ENCODE measurements at places on chromosomes 13 and 19.

DNA sequence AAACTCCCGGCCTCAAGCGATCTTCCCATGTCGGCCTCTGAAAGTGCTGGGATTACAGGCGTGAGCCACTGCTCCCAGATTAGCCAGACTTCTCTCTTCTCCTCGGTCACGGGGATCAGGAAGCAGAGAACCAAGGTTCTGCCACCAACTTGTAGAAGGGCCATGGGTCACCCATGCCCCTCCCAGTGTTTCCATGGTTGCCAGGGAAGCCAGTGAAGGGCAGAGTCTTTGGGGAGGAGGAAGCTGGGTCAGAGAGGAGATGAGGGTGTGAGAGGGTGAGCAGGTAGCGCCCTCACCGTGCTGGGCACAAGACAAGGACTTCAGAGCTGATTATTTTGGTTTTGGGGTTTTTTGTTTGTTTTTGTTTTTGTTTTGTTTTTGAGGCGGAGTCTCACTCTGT is 77.1 kb downstream of the GNG7 start:
- DNase-seq = peak; percentile 43

DNA sequence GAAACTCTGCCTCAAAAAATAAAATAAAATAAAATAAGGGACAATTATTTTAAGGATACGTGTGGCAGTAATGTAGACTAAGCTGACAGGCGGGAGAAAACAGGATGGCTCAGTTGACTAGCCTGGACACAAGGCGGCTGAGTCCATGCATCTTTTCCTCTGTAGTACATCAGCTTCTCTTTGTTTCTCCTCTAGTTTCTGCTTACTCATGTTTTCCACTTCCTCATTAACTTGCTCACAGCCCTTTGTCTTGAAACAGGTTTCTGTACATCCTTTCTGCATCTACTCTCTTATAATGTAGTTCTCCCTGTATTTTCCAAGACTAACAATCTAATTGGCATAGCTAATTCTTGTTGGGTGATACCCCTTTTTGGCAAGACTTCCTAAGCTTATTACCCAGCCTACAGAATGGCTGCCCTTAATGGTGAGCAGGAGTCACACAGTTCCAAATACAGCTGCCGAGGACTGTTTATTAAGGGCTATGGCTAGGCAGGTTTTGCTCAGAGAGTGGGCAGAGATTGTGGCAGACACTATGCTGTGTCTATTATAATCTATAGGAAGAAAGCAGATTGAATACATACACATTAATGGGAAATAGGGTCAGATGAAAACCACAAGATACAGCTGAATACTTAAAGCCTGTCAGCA is 58.7 kb upstream of the KLF5 start:
- peak; percentile 53 for DNase-seq

DNA sequence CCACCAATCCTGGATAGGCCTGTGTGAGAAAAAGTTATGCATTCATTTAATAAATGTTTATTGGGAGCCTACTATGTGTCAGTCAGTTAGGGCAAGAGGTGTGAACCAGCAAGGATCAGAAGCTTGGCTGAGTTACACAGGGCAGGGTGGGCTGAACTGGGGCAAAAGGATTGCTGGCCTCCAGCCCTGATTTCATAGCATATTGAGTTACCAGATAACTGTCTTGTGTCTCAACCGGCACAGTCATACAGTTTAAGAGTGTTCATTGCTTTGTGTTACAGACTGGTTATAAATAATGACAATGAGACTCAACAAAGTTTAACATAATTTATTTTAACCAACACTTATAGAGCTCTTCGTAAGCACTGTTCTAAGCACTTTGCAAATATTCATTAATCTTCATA is 253.8 kb downstream of the DLEU7 start:
- DNase-seq = peak; percentile 78

GRCh38 chr13:41864658-41865057 is 96.3 kb downstream of the VWA8 start:
- DNase-seq = no peak

GRCh38 chr13:28355046-28355821 is 139.7 kb downstream of the FLT1 start:
- no peak for DNase-seq

DNA sequence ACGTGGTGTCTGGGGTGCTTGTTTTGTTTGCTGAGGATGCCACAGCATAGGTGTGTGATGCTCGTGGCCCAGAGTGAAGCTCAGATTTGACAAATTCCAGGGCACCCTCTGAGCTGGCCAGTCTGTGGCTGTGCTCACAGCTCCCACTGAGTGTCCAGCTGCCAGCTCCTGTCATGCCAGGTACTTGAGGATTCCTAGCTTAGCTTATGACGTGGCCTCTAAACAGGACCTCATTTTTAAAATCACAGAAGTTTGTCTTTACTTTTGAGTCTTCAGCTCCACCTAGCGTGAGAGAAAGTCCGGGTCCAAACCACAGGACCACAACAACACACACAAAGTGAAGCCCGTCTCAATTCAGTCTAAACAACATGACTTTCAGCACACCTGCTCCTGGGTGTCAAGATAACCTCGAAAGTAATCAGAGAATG is 117.3 kb downstream of the RAB20 start:
- no peak for DNase-seq

- DNase-seq = no peak
Observed at GRCh38 chr13:41512441-41512840, 55.1 kb downstream of the RGCC start.

GRCh38 chr19:31501427-31502195 is 152.4 kb upstream of the TSHZ3 start:
- DNase-seq = no peak

GRCh38 chr13:25701304-25701703 is 329.5 kb downstream of the ATP8A2 start:
- peak; percentile 13 for DNase-seq

GRCh38 chr19:6847828-6848200 is 39.6 kb upstream of the ADGRE1 start:
- DNase-seq = no peak

- DNase-seq = peak; percentile 19
Observed at GRCh38 chr19:46571495-46571894, 29.6 kb upstream of the CALM3 start.

GRCh38 chr13:98839856-98840769 is 87.6 kb upstream of the SLC15A1 start:
- DNase-seq = peak; percentile 71

DNA sequence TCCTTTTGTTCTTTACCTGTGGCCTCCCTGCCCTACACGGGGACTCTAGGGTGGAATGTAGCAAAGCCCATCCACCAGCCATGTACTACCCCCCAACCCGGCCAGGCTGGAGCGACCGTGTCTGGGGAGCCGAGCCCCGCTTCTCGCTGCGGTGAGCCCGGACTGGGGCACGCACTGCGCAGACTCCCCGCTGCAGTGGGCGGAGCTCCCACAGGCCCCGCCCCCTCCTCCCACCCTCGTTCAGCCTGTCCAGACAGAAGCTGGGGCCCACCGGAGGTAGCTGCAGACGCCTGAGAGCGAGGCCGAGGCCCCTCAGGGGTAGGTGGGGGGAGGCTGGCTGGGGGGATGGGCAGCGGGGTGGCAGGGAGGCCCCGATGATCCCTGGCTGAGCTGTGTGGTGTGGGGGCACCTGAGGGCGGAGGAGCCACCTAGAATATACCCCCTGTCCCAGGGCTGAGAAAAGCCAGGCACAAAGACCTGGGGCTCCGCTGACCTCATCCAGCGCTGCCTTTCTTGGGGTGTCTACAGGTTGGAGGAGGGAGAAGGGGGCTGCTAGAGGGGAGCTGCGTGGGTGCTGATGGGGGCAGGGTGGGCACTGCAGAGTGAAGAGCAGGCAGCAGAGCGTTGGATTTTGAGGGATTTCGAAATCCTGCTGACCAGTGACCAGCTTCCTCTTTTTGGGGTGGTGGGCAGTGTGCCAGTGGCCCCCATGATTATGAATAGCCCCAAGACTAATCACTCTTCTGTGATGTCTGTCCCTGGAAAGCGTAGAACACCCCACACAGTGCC is 17.3 kb downstream of the PLD3 start:
- DNase-seq = peak; percentile 30

DNA sequence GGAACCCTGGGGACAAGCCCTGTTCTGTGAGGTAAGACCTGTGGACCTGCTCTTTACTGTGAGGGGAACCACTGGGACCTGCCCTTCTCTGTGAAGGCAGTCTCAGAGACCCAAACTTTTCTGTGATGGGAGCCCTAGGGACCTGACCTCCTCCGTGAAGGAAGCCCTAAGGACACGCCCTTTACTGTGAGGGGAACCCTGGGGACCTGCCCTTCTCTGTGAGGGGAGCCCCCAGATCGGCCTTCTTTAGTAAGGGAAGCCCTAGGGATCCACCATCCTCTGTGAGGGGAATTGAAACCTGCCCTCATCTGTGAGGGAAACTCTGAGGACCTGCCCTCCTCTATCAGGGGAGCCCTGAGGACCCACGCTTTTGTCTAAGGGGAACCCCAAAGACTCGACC is 343.5 kb downstream of the UQCRFS1 start:
- no peak for DNase-seq

GRCh38 chr19:21940684-21941083 is 70.1 kb downstream of the ZNF208 start:
- DNase-seq = no peak

GRCh38 chr13:77136902-77137420 is 110.0 kb upstream of the FBXL3 start:
- DNase-seq = peak; percentile 11

GRCh38 chr19:4374498-4375163 is 25.7 kb downstream of the SH3GL1 start:
- DNase-seq = peak; percentile 92
